ENCODE measurements at places on chromosomes 7 and 10.

DNA sequence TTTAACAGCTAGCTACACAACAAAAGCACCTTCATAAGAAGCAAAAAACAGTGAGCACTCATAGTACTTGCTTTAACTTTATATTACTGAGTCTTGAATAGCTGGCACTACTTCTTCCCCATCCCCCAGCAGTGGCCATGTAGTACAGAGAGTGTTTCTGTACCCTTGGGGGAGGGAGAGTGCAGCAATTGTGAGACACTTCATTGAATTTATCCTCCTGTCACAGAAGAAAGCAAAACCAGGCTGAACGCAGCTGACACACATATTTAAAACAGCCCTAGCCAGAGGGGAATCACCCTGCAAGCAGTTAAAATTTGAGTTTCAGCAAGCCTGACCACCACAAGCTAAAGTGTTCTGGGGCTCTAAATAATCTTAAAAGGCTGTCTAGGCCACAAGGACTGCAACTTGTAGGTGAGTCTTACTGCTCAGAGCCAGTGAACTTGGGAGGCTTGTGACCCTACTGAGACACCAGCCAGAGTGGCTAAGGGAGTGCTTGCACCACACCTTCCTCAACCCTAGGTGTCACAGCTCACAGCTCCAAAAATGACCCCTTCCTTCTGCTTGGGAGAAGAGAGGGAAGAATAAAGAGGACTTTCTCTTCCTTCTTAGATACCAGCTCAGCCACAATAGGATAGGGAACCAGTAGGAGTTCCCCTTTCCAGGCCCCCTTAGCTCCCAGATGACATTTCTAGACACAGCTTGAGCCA, 97.7 kb upstream of the MEOX2 start:
- DNase-seq: no peak

DNA sequence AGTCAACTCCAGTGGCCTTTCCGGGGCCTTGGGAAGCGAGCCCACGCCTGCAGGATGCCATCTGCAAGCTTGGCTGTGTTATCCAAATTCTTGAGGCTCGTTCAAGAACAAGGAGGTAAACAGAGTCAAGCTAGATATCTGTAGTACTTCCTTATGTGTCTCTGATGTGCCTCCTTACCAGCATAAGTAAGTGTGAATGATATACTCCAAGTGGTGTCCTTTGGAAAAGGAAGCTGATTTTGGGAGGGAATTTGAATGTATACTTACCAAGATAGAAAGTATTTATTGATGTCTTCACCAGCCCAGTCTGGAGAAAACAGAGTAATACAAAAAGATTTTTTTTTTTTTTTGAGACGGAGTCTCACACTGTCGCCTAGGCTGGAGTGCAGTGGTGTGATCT, 372.3 kb upstream of the GALNT17 start:
- DNase-seq: no peak

GRCh38 chr7:5997210-5997808, 11.5 kb downstream of the PMS2 start:
- peak; percentile 47 for DNase-seq

DNA sequence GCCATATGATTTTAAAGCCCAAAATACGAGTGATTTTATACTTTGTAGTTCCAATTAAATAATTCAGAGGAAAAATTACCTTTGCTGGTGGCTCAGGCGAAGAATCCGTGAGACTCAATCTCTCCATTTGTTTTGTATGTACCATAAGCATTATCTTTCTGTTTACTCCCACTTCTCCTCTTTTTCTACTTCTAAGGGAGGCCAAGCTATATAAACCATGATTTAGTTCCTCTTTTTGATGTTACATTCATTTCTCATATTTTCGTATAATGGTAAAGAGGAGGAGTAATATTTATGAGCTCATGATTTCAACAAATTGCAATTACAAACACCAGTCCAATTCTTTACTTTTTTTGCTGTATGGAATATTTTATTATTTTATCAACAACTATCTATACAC, 50.6 kb upstream of the TES start:
- no peak for DNase-seq

DNA sequence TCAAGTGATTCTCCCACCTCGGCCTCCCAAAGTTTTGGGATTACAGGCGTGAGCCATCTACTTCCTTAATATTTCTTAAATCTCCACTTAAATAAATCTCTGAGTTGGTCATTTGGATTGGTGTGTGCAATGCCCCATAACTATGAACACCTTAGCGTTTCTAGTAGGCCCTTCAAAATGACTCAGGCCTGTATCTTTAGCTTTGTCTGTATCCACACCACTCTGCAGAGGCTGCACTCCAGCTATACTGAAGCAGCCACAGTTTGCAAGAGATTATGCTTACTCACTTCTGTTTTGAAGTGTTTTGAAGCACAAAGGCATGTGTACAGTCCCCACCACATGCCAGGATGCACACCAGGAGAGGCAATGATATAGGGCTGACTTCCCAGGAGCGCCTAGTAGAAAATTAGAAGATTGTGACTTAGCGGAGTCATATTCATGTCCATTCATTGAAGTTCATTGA, 2.4 kb upstream of the ST7 start:
- DNase-seq: no peak

DNA sequence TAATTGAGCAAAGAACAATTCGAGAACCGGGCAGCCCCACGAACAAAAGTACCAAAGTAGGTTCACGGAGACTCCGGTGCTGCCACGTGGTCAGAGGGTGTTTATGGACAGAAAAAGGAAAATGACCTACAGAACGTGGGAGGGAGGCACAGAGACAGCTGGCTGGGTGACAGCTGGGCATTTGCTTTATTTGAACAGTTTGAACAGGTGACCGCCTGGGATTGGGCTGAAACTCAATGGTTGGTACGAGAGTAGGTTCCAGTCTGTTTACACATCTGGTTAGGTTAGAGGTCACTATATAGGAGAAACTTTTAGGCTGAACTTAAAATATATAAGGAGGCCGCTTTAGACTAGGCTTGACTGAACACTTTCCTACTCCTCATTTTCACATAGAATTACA, 50.6 kb upstream of the CELF2 start:
- DNase-seq: no peak

GRCh38 chr7:74183142-74183541, 9.0 kb downstream of the EIF4H start:
- no peak for DNase-seq

DNA sequence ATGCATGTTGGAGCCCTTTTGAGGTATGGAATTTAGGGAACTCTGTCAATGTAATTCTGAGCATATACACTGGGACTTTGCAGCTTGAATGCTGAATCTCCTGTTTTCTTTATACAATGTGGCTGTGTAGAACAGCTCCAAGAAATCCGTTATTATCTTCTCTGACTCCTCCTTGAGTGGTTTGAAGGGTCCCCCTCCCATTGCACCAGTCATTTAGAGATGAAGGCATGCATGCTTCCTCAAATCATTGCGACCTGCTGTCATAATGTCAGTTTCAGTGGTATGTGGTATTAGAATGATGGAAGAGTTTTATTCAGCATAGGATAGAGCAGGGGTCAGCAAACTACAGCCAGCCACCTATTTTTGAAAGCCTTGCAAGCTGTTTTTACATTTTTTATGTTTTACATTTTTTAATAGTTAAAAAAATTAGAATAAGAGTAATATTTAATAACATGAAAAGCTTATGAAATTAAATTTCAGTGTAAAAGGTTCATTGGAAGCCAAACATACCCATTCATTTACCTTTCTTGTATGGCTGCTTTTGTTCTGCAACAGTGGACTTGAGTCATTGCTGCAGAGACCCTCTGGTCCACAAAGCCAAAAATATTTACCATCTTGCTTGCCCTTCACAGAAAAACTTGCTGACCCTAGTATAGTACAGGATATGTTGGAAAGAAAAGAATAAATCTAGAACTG, 8.1 kb downstream of the STK17A start:
- DNase-seq: no peak

Data from NCI-H1694 treated with DMSO at 0.1 percent for 48 hours (cell line).